CD8-positive, alpha-beta memory T cell (primary cell): ENCODE measurements at places on chromosomes 6 and 20.

DNA sequence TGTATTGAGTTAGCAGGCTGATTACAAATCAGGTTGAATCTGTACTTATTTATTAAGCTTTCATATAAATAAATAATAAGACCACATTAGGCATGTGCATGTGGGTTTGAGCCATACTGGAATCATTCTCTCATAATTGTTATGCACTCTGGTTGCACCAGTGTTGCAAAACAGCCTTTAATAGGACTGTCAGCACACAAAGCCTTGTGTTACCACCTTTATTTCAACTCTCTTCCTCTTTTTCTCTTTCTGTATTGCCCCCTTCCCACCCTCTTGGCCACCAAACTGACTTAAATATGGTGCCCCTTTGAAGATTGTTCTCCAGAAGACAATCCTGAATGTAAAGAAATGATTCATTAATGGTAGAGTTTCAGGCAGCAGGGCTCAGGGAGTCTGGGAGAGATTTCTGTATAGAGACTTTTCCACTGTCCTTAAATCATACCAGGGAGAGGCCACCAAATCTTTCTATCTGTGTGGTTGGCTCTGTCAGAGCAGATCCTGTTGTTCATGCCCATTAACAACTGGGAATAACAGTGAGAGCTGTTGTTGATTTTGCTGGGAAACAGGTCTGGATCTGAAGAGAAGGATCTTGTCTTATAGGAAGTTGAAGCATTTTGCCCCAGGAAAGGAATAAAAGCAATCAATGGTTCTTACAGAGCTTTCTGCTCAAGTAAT is 131.6 kb upstream of the SOX4 start:
- DNase-seq, result no peak

DNA sequence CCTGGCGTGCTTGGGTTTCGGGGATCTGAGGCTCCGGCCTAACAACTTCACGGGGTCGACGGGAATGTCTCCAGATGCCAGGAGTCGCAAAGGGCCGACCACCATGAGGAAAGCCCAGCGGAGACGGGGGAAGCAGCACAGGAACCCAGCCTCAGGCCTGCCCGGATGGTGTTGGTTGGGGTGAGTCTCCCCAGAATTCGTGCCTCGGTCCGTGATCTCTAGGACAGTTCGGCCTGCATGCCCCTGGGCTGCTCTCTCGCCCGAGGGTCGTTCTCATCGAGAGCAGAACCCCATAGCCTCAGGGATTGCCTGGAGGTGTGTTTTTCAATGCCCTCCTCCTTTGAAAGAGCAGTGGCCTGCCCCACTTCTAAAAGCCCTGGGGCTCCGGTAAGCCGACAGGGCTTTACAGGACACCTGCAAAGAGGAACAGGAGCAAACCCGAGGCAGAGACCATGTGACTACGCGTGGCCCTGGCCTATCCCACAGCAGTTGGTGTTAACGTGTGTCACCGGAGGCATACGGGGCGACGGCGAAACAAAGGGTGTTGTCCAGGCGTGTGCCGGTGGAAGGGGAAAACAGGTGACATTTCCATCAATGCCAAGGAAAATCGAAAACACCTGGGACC is 973.1 kb upstream of the DEFB115 start:
- no peak for DNase-seq

GRCh38 chr6:42979523-42980177 is 669 bp upstream of the PEX6 start:
- no peak for DNase-seq

GRCh38 chr6:164838068-164838615 is 471.3 kb downstream of the C6orf118 start:
- no peak for DNase-seq

DNA sequence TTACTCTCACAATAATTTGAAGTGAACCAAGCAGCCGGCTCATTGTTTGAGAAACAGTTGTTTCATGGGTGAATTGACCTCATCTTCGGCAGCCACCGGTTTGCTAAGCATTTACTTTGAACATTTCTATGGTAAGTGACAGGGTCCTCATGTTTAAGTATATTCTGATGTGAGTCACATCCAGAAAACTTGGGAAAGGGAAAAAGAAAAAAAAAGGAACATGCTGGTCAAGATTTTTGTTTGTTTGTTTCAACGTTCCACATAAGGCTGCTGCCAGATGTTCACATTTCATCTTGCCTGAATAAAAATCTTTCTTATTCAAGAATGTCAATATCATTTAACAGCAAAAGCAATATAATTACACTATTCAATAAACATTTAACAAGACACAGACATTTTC is 55.0 kb upstream of the EXOC2 start:
- no peak for DNase-seq

DNA sequence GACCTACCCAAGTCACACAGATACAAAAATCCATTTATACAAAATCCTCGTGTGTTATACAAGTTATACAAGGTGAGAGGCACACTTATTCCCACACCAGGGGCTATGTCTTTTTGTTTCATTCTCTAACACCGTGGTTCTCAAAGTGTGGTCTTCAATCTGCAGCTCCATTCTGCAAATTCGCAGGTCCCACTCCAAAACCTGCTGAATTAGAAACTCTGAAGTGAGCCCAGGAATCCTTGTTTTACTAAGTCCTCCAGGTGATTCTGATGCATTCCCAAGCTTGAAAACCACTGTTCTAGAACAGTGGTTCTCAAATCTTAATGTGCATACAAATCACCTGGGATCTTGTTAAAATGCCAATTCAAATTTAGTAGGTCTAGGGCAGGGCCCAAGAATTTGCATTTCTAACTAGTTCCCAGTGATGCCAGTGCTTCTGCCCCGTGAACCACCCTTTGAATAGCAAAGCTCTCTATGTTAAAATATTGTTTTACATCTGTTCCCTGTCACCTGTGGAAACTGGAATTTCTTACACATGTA is 35.1 kb downstream of the LRFN2 start:
- no peak for DNase-seq

- no peak for DNase-seq
Observed at GRCh38 chr6:117512056-117512828, 29.8 kb downstream of the DCBLD1 start.

- no peak for DNase-seq
Observed at GRCh38 chr20:5786930-5787795, 37.0 kb downstream of the SHLD1 start.

DNA sequence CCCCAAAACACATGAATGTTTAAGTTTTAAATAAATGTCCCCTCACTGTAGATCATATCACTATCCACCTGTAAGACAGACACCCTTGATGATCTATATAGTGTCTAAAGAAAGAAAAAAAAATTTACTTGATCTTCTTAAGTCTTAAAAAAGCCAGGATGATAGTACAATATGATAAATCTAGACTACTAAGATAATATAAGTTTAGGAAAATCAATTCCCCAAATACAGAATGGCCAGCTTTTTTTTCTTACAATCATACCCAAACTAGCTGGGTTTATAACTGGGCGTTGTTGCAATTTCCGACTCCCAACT is 14.4 kb downstream of the ZNF217 start:
- DNase-seq, result no peak

DNA sequence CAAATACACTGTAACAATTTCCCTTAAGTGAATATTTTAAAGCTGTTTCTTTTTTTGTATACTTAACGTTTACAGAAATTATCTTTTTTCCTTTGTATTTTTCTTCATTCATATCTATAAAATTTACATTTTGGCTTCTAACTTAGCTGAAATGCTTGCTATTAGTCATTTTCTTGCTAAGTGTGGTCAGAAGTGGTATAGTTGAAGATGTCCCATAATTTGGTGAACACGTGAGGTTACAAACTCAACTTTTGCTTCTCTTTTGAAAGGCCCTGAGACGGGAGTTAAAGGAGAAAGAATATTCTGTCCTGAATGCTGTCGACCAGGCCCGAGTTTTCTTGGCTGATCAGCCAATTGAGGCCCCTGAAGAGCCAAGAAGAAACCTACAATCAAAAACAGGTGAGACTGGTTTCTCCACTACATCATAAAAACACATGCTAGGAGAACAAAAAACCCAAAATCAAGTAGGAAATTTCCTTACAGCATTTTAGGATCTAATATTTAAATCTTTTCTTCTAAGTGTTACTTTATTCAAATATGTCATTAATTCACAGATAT is 445.0 kb downstream of the UTRN start:
- no peak for DNase-seq

- no peak for DNase-seq
Observed at GRCh38 chr6:6546318-6547109, 42.0 kb upstream of the LY86 start.
